ENCODE measurements at places on chromosomes 12 and 14.

- peaks cover 1% of the 10 kb centered on the region for H3K27me3 ChIP-seq
- no peak overlapping the region for H3K4me3 ChIP-seq
- H3K36me3 ChIP-seq, result no peaks in the 10 kb centered on the region
- no peaks in the 10 kb centered on the region for H3K4me1 ChIP-seq
Measured at GRCh38 chr12:19885093-19885812, 446.0 kb downstream of the AEBP2 start.

DNA sequence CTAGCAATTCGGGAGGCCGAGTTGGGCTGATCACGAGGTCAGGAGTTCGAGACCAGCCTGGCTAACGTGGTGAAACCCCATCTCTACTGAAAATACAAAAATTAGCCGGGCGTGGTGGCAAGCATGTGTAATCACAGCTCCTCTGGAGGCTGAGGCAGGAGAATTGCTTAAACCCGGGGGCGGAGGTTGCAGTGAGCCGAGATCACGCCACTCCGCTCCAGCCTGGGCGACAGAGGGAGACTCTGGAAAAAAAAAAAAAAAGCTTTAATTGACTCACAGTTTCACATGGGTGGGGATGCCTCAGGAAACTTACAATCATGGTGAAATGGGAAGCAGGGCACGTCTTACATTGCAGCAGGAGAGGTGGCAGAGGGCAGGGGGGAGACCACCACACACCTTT, 30.6 kb upstream of the SLC2A3 start:
- peak overlapping the region; percentile 13 for H3K27ac ChIP-seq
- H3K36me3 ChIP-seq, result peaks cover 18% of the 10 kb centered on the region
- peaks cover 30% of the 10 kb centered on the region for H3K4me1 ChIP-seq
- H3K4me3 ChIP-seq, result no peak overlapping the region

GRCh38 chr12:56931474-56931978, 2.7 kb downstream of the SDR9C7 start:
- H3K4me3 ChIP-seq, result no peak overlapping the region
- no peak overlapping the region for H3K27ac ChIP-seq
- H3K27me3 ChIP-seq, result no peaks in the 10 kb centered on the region
- H3K36me3 ChIP-seq, result no peaks in the 10 kb centered on the region

- H3K27ac ChIP-seq, result no peak overlapping the region
- H3K4me1 ChIP-seq, result peaks cover 12% of the 10 kb centered on the region
- no peaks in the 10 kb centered on the region for H3K27me3 ChIP-seq
- no peak for DNase-seq
Measured at GRCh38 chr14:73722581-73722980, 8.4 kb upstream of the PNMA1 start.

DNA sequence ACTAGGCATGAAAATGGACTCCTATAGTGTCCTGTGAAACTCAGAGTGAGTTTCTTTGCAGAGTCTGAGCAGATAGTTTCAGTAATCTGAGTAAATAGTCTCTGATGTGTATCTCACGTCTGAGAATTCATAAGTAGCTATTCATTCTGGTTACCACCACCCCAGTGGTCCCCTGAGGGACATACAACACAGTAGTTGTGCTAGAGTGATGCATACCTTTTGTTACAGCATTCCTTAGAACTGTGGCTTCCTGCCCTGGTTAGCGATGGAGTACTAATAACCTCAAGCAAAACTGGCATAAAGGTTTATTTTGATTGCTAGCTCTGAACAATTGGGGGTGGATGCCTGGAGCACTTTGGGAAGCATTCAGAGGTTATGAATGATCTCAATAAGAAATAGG, 114.7 kb downstream of the DAAM1 start:
- no peaks in the 10 kb centered on the region for H3K27me3 ChIP-seq
- H3K4me3 ChIP-seq, result no peak overlapping the region
- DNase-seq, result no peak
- H3K4me1 ChIP-seq, result peaks cover 10% of the 10 kb centered on the region
- H3K27ac ChIP-seq, result no peak overlapping the region
- H3K36me3 ChIP-seq, result no peaks in the 10 kb centered on the region

DNA sequence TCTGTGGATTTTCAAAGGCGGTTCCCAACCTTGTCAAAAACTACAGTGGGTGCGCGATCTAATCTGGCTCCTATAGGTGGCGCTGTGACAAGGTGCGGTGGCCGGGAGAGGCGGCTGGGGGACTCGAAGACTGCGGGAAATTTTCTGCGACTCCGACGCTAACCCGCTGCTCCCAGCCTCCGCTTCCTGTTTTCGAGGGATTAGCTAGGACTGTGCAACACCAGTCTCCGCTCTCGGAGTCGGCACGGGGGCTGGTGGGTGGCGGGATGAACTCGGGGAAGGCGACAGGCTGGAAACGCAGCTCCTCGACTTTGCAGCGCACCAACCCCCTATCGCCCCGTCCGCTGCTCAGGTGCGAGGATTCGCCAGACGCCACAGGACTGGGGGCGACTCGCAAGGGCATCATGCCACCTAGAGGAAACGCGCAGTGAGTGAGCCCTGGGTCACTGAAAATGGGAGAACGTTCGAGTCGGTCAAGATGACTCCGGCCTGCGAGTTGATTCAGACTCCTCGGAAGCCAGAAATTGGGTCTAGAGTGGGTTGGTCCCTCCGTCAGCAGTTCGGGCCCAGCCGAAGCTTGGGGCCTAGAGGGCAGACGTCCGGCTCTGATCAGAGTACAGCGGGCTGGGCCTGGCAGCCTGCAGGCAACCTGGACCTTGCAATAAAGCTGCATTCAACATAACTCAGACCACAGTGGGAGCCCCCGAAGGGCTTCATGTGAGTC, 5.5 kb upstream of the PAX9 start:
- peaks cover 27% of the 10 kb centered on the region for H3K4me1 ChIP-seq
- H3K36me3 ChIP-seq, result no peaks in the 10 kb centered on the region
- H3K27ac ChIP-seq, result no peak overlapping the region
- no peak overlapping the region for H3K4me3 ChIP-seq
- H3K27me3 ChIP-seq, result peaks cover 82% of the 10 kb centered on the region
- peak; percentile 62 for DNase-seq

- DNase-seq, result no peak
- no peak overlapping the region for H3K4me3 ChIP-seq
- H3K27me3 ChIP-seq, result no peaks in the 10 kb centered on the region
- peaks cover 18% of the 10 kb centered on the region for H3K4me1 ChIP-seq
Measured at GRCh38 chr14:92459950-92460421, 53.6 kb upstream of the RIN3 start.

- peak overlapping the region; percentile 75 for H3K4me3 ChIP-seq
- peaks cover 3% of the 10 kb centered on the region for H3K36me3 ChIP-seq
- no peaks in the 10 kb centered on the region for H3K27me3 ChIP-seq
- H3K4me1 ChIP-seq, result peaks cover 64% of the 10 kb centered on the region
- DNase-seq, result no peak
Measured at GRCh38 chr12:6928022-6928702, 403 bp downstream of the ATN1 start.

Measured in activated naive CD4-positive, alpha-beta T cell treated with anti-CD3 and anti-CD28 coated beads for 36 hours (primary cell).